ENCODE measurements at places on chromosomes 4 and X.

GRCh38 chr4:144350706-144351105, 210.2 kb upstream of the GYPA start:
- DNase-seq, result no peak

- DNase-seq, result no peak
Measured at GRCh38 chr4:152099555-152099954, 338.7 kb upstream of the GATB start.

DNA sequence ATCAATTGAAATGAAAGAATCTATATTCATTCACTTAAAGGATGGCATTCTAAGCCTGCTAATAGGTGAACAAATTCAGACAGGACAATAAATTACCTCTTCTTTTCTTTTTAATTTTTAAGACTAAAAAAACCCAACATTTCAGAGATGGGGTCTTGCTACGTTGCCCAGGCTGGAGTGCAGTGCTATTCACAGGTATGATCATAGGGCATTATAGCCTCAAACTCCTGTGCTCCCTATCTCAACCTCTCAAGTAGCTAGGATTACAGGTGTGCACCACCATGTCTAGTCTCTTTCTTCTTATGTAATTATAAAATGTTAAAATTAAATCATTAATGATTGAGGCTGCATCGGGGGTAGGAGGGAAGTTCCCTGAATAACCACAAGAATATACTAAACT, 52.5 kb upstream of the PDLIM5 start:
- DNase-seq, result no peak

- DNase-seq, result no peak
Measured at GRCh38 chr4:110306303-110306702, 107.9 kb upstream of the ELOVL6 start.

GRCh38 chr4:95198961-95199360, 349.8 kb downstream of the UNC5C start:
- no peak for DNase-seq

DNA sequence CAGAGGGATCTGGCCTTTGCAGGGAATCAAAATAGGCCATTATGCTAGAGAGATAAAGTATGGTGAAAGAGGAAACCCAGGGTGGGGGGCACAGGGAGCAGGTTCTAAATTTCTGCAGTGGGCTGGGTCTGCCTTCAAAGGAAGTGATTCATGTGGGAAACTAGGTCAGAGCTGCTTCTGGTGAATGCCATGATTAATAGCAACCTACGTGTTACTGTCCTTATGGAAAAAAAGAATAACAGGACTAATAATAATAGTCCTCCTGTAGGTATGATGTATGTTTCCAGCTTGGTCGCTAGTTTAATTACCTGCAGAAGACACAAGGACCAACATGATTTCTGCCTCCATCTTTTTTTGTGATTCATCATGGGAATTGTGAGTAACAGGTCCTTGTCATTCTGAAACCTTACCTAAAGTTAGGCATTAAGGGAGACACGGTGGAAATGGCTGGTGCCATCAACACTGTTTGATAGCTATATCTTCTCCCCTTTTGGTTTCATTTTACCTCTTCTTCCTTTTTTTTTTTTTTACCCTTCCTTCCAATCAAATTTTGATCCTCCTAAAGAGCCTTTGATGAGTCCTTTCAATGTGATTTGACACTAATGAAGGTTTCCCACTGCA, 180.4 kb downstream of the CPEB2 start:
- no peak for DNase-seq

DNA sequence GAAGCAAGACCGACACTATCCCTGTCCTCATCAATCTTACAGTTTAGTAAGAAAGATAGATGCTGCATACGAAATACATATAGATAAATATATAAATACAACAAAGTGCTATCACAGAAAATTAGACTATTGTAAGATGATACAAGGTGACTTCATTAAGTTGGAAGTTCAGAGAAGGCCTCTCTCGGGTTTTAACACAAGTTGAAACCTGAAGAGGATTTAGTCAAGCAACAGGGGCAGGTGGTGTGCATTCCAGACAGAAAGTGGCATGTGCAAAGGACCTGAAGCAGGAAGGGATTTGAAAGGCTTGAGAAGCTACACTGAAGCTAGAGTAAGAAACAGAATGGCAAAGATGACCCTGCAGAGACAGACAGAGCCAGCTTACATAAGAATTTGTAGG, 36.5 kb downstream of the USP46 start:
- DNase-seq, result no peak

DNA sequence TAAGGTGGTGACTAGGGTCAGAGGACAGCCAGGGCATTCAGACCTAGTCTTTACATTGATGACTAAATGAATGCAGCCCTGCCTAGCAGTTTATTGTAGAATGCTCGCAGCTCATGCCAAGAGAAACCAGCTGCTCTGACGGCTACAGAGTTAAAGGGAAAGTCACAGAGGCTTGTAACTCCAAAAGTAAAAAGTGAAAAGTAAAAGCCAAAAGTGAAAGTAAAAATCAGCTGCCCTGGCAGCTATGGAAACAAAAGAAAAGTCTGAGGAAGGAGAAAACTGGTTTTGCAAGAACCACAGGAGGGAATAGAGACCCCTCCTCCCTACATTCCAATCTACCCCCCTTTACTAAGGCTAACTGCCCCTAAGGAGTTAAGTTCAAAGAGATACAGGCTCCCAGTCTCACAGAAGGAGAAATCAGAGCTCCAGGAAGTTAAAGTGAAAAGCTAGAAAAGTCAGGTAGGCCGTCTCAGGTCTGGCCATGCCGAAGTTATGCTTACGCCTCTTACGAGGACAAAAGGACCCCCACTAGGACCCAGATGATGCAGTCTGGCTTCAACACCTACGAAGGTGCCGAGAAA, 6.0 kb downstream of the GAGE10 start:
- no peak for DNase-seq

DNA sequence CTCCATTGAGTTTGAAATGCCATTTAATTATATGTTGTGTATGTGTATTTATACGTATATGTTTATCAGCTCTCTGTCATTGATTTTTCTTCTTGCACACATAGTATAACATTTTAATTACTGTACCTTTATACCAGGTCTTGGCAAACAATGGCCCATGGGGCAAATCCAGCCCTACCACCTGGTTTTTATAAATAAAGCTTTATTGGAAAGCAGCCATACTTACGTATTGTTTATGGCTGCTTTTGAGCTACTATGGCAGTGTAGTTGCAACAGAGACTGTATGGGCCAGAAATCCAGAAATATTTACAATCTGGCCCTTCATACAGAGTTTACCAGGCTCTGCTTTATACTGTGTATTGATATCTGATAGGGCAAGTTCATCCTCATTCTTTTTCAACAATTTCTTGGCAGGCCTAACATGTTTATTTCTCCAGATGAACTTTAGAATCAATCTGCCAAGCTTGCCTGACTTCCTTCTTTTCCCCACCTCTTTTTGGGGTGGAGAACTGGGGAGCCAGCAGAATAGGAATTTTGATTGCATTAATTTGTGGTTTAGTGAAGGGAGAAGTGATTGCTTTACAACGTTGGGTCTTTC, 15.8 kb downstream of the DCUN1D4 start:
- DNase-seq, result no peak

- no peak for DNase-seq
Measured at GRCh38 chrX:41001327-41001726, 83.9 kb upstream of the USP9X start.

DNA sequence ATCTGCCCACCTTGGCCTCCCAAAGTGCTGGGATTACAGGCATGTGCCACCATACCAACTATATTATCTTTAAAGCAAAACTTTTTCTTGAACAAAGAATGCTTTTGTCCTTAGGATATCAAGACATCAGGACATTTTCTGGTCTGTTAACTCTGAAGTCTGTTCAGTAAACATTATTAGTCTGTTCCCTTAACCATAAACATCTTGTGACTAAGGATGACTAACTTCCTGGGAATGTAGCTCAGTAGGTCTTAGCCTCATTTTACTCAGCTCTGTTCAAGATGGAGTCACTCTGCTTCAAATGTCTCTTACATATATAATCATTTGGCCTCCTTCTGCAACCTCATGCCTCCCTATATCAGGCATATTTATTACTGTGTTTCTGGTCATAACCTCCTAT, 122.9 kb downstream of the UBE2NL start:
- DNase-seq, result no peak

- DNase-seq, result no peak
Measured at GRCh38 chr4:81164623-81165416, 50.2 kb downstream of the PRKG2 start.

Measured in HuH-7.5 (cell line).